Naive thymus-derived CD8-positive, alpha-beta T cell (primary cell): ENCODE measurements at places on chromosomes 4 and X.

- DNase-seq = no peak
Measured at GRCh38 chr4:53365121-53365485, 758 bp downstream of the SCFD2 start.

GRCh38 chr4:13912966-13913365 lies 285.4 kb upstream of the BOD1L1 start:
- no peak for DNase-seq

- no peak for DNase-seq
Measured at GRCh38 chrX:150163221-150163930, 199.7 kb upstream of the MAMLD1 start.

- no peak for DNase-seq
Measured at GRCh38 chrX:27086237-27086636, 376.9 kb downstream of the PPP4R3C start.

DNA sequence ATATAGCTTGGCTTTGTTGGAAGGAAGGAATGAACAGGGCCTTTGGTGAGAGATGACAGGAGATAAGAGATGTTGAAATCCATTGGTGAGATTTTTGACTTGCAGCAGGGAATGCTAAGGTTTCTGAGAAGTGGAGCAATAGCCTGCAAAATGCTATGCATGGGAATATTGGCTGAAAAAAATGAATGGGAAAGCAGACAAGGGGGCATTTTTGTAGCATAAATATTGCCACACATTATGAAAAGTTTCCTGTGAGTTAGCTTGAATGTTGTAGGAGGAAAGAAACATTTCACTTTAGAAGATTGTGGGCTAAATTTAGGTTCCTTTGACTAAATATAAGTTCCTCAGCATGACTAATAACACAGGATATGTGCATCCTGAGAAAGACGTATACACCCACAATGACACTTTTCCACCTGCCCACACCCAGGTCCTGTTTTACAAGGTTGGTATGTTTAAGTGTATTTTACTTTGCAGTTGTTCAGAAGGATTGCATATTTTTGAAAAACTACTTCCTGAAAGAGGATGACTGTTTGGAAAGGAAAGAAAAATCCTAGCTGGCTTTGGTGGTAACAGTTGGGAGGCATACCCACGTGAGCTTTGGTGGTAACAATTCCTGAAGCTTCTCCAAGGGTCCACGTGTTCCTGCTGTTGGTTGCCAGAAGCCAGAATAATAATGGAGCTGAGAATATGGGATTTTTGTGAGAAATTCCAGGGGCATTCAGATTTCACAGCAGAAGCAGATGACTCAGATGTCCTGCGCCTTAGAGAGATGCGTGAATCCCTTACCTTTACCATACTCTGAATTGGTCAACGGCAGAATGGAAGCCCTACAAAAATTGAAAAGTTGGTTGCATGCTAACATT lies 28.5 kb downstream of the PHEX start:
- no peak for DNase-seq

DNA sequence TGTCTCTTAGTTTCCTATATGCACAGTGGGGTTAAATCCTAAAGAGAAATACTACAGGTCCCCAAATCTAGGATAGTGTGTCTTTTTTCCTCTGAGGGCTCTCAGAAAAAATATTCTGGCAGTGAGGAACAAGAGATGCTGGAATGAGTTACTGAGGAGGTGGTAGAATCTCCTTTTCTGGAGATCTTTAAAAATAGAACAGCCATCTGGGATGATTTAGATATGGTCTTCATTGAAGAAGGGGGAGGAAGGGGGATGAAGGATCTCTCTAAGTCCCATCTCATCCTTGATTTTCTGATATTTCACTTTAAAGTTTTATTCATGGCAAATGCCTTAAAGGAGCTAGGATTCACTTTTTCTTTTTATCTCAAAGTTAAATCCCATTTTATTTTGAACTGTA lies 235.0 kb downstream of the MAML3 start:
- no peak for DNase-seq

GRCh38 chrX:11100281-11101035 lies 10.7 kb upstream of the HCCS start:
- no peak for DNase-seq

GRCh38 chr4:169617306-169617705 lies 3.1 kb upstream of the CLCN3 start:
- DNase-seq = no peak
